Stimulated activated CD8-positive, alpha-beta memory T cell treated with anti-CD3 and anti-CD28 coated beads, Interleukin-7, amount 100 ng/mL, for 1 hour (primary cell): ENCODE measurements at places on chromosomes 4 and X.

- no peak for DNase-seq
These were observed 562.9 kb upstream of the FAT1 start for GRCh38 chr4:187286525-187286924.

GRCh38 chr4:137378393-137378792 is 153.9 kb downstream of the PCDH18 start:
- DNase-seq, result no peak

- no peak for DNase-seq
These were observed 249.4 kb upstream of the BOD1L1 start for GRCh38 chr4:13876940-13877339.

- no peak for DNase-seq
These were observed 8.9 kb upstream of the TRIML1 start for GRCh38 chr4:188130355-188130754.

GRCh38 chr4:87910795-87911194 is 64.7 kb upstream of the SPP1 start:
- no peak for DNase-seq

- DNase-seq, result no peak
These were observed 129.9 kb upstream of the ADGRL3 start for GRCh38 chr4:61070269-61070668.

DNA sequence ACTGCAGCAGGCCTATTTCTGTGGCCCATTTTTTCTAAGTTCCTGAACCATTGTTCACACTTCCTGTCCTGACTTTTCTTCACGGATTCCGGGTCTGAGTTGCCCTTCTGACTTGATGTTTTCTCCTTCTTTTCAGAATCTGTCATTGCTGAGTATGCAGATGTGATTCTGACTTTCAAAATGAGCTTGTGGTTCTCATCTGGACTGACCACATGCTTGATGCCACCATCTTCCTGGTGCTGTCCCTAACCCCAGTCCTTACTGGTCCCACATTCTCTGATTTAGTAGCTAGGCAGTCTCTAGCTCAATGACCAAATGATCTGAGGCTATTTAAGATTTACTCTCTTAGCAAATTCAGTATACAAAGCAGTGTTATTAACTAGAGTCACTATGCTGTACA is 822.3 kb upstream of the TENM3 start:
- DNase-seq, result no peak

DNA sequence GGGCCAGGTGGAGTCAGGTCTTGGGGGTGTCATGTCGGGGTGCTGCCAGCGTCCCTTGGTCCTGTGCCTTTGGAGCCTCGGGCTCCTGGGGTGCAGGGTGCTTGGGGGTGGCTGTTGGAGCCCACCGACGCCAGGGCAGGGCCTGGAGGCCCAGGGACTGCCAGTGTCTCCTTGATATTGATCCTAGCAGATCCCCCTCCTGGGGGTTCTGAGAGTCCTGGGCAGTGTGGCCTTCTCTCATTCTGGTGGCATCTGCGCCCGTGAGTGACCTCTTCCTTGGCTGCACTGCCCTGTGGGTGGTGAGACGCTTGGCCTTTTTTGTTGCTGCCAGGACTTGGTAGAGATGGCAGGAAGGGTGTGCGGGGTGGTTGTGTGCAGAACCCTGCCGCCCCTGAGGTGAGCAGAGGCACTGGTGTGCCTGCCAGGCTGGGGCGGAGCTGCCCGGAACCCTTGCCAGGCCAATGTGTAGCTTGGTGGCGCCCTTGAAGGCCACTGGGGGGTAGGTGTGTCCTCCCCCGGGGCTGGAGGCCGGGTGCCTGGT is 7.0 kb downstream of the NAT8L start:
- DNase-seq, result no peak

- DNase-seq, result no peak
These were observed 29.1 kb downstream of the NELFA start for GRCh38 chr4:1979477-1980196.

DNA sequence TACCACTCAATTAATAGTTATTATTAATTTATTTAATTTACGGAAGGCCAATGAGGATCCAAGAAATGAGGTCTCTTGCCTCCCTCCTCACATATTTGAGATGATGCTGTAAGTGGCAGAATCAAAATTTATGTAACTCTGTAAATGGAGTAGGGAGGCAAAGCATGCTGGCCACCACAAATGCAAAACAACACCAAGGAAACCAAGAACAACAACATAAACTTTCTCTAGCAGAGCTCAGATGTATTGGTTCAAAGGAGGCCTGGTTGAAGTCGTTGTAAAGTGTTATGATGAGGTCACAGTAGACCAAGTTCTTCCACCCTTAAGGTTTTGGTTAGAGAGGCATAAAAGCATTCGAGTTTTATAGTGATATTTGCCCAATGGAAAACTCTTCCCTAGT is 194.8 kb upstream of the FAT1 start:
- DNase-seq, result no peak

- DNase-seq, result no peak
These were observed 103.6 kb downstream of the EMCN start for GRCh38 chr4:100414016-100414790.

DNA sequence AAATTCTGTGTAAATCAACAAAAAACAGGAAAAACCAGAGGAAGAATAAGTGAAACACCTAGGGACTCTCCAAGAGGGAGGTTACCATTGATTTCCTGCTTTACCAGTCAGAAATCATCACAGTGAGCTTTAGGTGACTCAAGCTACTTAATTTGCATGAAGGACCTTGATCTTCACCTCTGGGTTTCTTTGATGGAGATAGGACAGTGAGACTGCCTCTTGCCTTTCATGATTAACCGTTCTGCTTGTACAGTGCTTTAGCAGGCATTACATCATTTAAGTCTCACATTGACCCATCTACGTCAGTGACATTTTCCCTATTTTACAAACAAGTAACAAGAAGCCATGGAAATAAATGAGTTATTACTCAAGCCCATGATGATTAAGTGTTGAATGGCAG is 3.4 kb upstream of the GK start:
- no peak for DNase-seq

- no peak for DNase-seq
These were observed 5.4 kb upstream of the CXCR3 start for GRCh38 chrX:71623714-71624113.

GRCh38 chr4:27084685-27085361 is 224.2 kb downstream of the STIM2 start:
- no peak for DNase-seq

GRCh38 chr4:41058426-41058825 is 155.9 kb downstream of the APBB2 start:
- DNase-seq, result no peak

DNA sequence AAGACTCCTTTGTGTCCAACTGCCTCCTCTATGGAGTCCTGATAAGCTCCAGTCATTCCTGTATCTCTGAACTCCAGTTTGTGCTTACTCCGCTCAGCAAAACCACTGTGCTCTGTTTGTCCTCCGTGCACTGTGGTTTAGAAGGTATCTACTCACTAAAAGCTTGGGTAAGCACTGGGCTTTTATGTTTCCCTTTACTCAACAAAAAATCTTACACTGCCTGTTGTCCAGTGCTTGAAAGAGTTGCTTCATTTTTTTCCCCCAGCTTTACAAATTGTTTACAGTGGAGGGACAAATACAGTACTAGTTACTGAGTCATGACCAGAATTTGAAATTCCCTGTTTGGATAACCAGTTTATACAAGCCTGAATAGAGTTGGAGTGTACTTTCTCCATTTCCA is 545.3 kb upstream of the FAT1 start:
- DNase-seq, result no peak

DNA sequence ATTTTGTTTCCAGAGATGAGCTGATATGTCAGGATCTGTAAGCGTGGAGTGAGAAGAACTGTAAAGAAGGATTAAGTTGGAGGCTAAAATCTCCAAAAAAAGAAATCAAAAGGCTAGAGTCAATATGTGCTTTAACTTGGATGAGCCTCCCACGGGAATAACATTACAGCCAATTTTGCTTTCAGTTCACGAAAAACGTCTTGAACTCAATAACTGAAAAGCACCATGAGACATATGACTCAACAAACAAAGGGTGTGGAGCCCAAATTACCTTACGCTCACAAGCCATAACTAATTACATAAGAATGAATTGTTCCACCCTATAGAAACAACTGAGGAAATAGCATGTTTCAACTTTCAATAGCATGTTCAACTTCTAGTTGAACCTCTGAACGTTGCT is 22.3 kb downstream of the TMPRSS11D start:
- DNase-seq, result no peak

DNA sequence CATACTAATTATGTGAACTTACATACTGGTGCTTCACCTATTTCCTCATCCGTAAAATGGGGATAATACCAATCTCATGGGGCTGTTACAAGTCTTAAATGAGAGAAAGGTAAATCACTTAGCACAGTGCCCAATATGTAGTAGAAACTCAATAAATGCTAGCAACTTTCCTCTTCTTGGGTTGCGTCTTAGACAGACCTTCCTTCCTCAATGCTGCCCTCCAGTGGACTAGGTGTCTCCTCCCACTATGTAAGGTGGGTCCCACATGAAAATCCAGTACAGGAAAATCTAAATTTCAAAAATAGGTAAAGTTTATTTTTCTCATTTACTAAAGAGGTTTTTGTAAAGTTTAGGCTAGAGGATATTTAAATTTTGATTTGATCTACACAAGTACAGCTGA is 20.6 kb downstream of the ZDHHC9 start:
- peak; percentile 13 for DNase-seq

- DNase-seq, result no peak
These were observed 30.1 kb upstream of the SPARCL1 start for GRCh38 chr4:87559090-87559837.

- DNase-seq, result no peak
These were observed 63.5 kb upstream of the WDR17 start for GRCh38 chr4:176002007-176002613.

DNA sequence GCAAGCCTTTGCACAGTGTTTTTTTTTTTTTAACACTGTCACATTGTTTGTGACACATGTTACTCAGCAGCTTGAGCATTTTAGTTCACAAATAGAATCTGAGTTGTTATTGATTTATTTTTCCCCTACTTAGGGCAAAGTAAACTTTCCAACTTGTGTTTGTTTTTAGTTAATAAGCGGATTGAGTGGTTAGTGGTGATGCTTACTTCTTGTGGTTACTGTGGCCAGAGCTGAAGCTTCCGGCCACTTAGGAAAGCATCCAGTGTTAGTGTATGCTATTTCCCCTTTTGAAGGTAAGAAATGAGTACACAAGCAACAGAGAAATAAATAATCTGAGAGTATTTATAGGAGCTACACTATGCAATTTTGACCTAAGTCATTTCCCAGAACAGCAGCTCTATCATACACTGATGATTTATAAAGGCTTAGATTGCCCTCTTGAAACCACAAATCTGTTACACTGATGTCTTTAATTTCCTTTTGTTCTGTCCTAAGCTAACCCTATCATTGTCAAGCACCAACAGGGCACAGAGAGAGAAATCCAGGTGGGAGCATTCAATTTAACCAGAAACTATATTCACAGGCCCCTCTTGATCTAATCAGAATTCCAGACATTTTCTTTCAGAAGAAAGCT is 2464.6 kb downstream of the PCDH7 start:
- DNase-seq, result no peak

- DNase-seq, result no peak
These were observed 21.5 kb downstream of the NELFA start for GRCh38 chr4:1987296-1987695.
